Choroid plexus epithelial cell (primary cell): ENCODE measurements at places on chromosomes 4 and X.

DNA sequence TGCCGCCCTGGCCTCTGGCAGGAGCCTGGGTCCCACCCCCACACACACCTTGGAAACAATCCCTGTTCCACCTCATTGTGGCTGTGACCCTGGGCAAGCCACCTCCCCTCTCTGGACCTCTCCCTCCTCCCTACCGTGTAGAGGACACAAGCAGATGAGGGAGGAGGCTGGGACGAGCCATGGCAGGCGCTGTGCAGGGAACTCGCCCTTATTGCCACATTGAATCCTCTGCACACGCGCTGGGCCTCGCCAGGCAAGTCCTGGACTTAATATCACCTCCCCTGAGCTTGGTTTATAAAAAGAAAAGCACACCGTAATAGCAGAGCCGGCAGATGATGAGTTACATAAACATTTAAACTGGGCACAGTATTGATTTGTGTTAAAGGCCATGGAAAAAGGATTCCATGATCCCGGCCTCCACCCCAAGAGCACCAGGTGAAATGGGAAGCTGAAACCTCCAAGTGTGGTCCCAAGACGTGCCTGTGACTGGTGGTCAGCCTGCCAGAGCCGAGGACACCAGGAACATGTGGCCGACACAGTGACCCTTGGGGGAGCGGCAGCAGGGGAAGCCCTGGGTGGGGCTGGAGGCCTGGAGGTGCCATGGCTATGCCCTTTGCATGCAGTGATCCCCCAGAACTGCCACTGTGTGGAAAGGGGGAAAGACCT is 81.1 kb downstream of the PPP2R2C start:
- DNase-seq: no peak

GRCh38 chr4:163638909-163639308 is 144.4 kb downstream of the TMA16 start:
- peak; percentile 2 for DNase-seq

GRCh38 chr4:33369446-33369845 is 2649.3 kb downstream of the PCDH7 start:
- DNase-seq: peak; percentile 51

DNA sequence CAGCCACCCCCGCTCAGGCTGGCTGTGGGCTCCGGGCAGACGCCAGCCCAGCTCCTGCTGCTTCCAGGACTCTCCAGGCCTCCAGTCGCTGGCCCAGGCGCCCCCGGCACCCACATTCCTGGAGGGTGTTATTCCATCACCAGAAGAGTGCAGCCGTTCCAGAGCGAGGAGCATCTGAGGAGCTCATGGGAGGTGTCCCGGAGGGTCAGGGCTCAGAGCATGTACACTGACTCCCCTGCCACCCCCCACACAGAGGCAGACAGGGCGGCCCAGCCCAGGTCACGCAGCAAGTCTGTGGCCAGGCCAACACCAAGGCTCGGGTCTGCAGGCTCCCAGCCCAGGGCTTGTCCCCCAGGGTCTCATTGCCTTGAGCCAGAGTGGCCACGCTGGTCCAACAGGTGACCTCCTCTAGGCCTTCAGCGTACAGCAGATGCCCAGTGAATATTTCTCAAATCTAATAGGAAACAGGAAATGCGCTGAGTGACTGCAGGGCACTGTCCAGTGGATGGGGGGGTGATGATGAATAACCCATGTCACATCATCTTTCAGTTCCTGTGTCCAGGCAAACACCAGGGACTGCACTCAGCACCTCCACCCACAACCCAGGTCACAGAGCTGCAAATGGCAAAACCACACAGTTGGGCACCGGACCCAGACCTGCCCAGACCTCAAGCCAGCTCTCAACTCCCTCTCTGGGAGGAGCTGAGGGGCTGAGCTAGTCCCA is 37.2 kb downstream of the ABLIM2 start:
- no peak for DNase-seq

DNA sequence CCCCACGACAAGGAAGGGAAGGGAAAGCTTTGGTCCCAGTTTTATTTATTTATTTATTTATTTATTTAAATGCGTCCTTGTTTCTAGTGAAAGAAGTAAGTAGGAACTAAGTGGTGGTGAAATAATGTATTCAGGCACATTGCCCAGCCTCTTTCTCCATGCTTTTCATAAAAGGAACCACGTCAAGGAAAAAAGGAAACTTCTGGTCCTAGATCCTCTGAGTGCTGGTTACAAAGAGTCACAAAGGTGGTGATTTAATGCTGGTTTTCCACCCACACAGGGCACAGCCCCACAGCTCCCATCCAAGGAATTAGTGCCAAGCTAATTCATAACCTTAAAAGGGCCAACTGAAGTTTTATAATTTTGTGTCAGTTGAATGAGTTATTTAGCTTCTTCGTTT is 206.6 kb upstream of the GYPA start:
- DNase-seq: no peak

DNA sequence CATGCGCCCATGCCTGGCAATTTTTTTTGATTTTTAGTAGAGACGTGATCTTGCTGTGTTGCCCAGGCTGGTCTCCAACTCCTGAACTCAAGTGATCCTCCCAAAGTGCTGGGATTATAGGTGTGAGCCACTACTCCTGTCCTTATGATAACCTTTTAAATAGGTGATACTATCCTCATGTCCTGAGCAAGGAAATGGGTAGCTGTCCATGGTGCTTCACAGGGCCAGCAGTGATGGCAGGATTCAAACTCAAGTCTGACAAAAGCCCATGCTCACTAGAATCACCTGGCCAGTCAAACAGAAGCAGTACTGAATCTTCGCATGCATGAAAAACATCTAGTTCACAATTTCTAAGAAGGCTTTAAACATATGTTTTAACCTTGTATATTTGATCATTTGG is 235.1 kb downstream of the NR3C2 start:
- DNase-seq: peak; percentile 5

DNA sequence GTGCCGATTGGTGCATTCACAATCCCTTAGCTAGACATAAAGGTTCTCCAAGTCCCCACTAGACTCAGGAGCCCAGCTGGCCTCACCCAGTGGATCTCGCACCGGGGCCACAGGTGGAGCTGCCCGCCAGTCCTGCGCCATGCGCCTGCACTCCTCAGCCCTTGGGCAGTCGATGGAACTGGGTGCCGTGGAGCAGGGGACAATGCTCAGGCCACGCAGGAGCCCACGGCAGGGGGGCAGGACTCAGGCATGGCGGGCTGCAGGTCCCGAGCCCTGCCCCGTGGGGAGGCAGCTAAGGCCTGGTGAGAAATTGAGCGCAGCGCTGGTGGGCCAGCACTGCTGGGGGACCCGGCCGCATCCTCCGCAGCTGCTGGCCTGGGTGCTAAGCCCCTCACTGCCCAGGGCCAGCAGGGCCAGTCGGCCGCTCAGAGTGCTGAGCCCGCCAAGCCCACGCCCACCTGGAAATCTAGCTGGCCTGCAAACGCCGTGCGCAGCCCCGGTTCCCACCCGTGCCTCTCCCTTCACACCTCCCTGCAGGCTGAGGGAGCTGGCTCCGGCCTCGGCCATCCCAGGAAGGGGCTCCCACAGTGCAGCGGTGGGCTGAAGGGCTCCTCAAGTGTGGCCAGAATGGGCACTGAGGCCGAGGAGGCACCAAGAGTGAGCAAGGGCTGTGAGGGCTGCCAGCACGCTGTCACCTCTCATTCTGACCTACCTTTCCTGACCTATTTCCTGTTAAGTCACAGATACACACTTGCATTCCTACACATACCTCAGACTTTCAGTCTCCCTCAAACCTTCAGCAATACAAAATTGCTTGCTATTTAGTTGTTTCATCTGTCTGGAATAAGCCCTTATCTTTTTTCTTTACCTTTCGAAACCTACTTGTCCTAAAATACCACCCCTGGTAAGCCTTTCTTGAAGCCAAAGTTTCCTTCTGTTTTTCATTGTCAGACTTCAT is 20.7 kb downstream of the UBE2K start:
- DNase-seq: no peak

- peak; percentile 20 for DNase-seq
Observed at GRCh38 chr4:123517971-123518370, 121.4 kb downstream of the SPRY1 start.
